ENCODE measurements at places on chromosomes 1 and 21.

GRCh38 chr1:75482951-75483350, 128.0 kb downstream of the SLC44A5 start:
- DNase-seq, result no peak

DNA sequence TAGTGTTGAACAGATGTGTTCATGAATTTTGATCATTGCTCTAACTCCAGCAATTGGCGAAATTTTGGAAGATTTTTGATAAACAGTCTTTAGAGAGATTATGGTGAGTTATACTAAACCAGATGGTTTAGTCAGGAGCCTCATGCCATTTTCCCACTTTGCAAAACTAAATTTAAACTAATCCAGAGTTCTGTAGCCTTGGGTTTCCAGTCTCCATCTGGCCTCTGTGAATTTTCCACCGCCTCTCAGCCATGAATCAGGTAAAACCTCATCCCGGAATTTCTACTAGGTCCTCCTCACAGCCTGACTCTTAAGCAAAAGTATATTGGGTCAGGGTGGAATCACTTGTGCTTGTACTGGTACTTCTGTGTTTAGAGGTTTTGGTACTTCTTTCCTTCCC, 44.8 kb downstream of the CLEC20A start:
- DNase-seq, result no peak

DNA sequence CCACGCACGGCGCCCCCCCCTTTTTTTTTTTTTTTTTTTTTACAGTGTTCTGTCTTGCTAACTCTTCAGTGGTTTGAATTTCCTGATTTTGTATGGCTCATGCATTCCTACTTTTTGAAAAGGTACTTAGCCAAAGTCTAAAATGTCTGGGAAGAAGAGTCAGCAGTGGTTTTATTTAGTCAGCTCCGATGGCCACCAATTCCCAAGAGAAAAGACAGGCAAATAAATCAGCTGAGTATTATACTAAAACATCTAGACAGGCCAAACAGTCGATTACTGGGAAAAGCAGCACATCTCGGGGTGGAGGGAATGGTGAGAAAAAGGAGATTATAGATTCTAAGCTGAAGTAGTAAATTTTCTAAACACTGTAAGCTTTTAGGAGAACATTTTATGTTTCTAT, 192.5 kb upstream of the ZRANB2 start:
- DNase-seq, result no peak

- DNase-seq, result no peak
Measured at GRCh38 chr1:151293093-151293492, 11.0 kb downstream of the ZNF687 start.

- no peak for DNase-seq
Measured at GRCh38 chr1:204831186-204831585, 39.5 kb upstream of the NFASC start.

GRCh38 chr1:14522926-14523241, 75.6 kb upstream of the KAZN start:
- no peak for DNase-seq

DNA sequence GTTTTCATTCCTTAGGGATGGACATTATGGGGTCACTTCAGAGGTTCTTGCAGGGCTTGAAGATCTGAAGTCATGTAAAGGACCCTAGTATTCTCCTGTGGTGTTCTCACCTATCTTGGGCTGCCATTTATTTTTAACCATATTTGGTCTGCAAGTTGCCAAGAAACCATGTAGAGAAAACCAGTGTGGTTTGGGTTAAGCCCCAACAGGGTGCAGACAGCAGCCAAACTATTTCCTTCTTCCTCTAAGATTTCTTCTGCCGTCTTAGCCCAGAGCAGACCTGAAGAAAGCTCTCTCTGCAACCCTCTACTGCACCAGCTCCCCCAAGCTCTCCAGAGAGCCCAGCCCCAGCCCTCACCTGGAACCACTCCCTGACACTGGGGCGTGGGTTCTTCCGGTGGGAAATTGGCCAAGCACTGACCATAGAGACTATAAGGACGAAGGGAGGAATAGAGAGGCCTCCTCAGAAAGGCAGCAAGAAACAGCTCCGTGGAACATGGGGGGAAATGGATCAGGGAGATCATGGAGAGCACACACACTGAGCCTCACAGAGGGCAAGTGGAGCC, 136.6 kb downstream of the SYF2 start:
- DNase-seq, result no peak

DNA sequence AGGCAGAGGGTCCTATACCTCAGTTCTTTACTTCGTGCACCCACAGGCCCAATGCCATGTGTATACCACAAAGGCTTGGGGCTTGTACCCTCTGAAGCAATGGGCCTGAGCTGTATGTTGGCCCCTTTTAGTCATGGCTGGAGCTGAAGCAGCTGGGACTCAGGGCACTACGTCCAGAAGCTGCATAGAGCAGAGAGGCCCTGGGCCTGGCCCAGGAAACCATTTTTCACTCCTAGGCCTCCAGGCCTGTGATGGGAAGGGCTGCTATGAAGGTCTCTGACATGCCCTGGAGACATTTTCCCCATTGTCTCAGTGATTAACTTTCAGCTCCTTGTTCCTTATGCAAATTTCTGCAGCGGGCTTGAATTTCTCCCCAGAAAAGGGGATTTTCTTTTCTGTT, 48.1 kb upstream of the VTCN1 start:
- DNase-seq, result no peak

- no peak for DNase-seq
Measured at GRCh38 chr1:64042331-64043100, 160.9 kb upstream of the UBE2U start.

DNA sequence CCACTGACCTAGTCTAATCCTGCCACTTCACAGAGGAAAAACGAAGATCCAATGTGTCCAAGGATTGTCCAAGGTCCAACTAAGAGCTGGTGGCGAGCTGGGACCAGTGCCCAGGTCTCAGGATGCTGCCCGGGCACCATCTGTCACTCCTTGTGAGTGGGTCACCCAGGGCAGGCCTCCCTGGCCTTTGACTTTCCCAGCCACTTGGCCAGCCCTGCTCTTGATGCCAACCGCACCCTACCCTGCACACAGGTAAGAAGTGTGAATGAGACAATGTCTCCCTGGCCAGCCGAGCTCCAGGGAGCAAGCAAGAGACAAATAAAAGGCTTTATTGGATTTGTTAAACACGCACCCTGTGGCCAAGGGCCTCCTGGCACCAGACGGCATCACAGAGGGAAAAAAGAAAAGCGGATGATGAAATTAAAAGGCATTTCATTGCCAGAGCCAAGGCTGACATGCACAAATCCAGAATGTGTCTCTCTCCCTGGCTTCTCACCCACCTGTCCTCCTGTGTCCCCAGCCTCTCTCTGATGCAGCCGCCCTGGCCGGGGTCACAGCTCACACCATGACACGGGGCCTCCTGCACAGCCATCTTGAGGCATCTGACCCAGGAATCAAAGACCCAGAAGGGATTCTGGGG, 72.8 kb downstream of the CAMK2N1 start:
- DNase-seq, result no peak

GRCh38 chr1:187894349-187894748, 1065.6 kb downstream of the PLA2G4A start:
- no peak for DNase-seq

- no peak for DNase-seq
Measured at GRCh38 chr1:180956028-180956640, 43.4 kb downstream of the KIAA1614 start.

GRCh38 chr1:942864-943533, 16.1 kb downstream of the NOC2L start:
- DNase-seq, result peak; percentile 59
